Spinal cord (tissue), 10 donors: ENCODE measurements at places on chromosomes 4 and X.

DNA sequence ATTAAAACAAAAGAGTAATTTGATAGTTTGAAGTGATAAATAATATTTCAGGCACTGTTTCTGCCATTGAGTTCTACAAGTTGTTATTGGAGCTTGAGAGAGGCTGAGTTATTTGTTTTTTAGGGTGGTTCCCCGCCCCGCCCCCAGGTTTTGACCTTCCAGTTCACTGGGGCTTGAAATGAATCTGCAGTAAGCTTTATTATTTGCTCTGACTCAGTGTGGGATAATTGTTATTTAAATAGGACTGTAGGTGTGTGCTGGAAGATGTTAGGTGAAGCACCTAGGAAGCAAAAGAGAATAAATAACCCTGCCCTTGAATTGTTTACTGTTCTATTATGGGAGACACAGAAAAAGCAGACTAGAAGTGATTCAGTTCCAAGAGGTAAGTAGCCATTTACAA lies 81.2 kb upstream of the KCNIP4 start:
- DNase-seq: no peak

DNA sequence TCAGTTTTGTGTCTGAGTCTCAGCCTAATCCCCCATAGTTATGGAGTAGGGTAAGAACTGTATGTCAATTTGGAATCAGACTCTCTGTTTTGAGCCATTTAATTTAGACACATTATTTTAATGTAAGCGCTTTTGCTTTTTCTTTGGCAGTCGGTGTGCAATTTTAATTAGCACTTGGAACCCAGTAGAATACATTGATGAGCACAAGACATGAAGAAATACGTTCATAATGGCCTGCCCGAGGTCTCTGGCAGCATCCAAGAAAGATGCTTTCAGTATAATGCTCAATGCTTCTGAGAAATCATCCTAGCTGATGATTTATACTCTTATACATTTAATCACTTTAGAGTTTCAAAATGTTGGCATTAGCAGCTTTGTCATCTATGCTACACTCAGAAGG lies 8.9 kb upstream of the TAPT1 start:
- no peak for DNase-seq

GRCh38 chr4:120630427-120630826 lies 292.1 kb downstream of the PRDM5 start:
- DNase-seq: no peak

DNA sequence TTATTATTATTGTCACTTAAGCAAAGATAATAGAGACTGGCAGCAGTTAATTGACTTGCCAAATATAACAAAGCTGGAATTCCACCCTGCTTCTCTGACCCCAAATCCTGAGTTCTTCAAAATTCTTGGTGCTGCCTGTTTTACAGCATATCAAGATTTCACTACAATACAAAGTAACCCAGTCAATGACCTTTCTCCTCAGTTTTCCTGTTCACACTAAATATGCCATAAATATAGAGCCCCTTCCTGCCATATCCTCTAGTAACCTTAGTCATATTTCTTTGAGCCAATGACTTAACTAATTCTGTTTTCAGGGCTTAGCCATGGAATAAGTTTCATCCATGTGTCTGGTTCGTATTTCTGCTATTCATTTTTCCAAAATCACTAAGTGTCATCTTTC lies 315.3 kb upstream of the HS3ST1 start:
- no peak for DNase-seq

DNA sequence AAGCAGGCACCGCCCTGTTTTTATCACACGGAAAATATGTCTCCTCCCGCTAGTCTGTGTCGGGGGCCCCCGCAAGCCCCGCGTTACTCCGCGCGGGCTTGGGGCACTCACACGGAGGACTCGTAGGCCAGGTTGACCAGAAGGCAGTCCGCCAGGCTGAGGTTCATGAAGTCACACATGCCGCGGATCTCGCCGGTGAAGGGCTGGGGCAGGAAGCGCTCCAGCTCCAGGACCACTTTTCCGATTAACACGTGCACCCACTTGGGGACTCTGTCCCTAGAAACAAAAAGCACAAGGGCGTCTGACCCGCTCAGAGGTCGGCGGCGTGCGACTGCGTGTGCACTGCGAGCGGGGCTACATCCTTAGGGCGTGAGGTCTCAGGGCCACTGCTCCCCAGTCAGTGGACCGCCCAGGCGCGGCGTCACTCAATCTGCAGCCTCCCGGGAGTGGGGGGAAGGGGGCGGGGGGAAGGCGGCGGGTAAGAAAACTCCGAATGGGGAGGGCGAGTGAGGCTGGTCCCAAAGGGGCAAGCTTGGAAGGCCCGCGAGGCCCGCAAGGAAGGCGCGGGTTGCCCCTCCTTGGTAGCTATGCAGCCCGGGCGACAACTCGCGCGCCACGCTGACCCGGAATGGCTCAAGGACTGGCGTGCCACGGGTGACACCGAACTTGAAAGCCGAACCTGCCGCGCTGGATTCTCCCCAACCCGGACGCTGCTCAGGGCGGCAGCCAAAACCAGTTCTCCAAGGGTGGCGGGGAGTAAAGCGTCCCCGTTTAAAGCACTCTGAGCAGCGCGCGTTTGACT lies 722 bp downstream of the NAAA start:
- peak; percentile 22 for DNase-seq

- DNase-seq: no peak
Observed at GRCh38 chrX:151729056-151729725, 5.4 kb upstream of the CNGA2 start.

DNA sequence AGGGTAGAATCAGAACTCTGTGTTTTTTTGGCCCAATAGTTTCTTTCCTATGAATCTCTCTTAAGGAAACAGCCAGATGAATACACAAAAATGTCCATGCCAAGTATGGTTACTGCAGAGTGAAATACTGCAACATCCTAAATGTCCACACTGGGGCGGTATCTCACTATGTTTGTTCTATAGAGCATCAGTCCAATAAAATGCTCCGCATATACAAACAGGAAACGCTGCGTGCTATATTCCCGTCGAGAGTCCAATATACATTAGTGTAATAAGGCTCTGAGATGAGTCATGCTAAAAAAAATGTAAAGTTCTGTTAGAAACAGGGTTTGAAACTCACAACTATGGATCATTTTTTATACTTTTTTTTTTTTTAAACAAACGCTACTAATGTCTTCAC lies 72.9 kb upstream of the ENOX2 start:
- peak; percentile 24 for DNase-seq

GRCh38 chrX:1249101-1249887 lies 19.3 kb upstream of the CSF2RA start:
- DNase-seq: no peak
